ENCODE measurements at places on chromosomes 16 and 17.

GRCh38 chr17:81419886-81420768 is 24.9 kb downstream of the BAHCC1 start:
- DNase-seq = no peak

GRCh38 chr17:31527606-31528005 is 136.1 kb downstream of the RAB11FIP4 start:
- DNase-seq = no peak

GRCh38 chr16:53769185-53769584 is 65.2 kb downstream of the FTO start:
- no peak for DNase-seq

DNA sequence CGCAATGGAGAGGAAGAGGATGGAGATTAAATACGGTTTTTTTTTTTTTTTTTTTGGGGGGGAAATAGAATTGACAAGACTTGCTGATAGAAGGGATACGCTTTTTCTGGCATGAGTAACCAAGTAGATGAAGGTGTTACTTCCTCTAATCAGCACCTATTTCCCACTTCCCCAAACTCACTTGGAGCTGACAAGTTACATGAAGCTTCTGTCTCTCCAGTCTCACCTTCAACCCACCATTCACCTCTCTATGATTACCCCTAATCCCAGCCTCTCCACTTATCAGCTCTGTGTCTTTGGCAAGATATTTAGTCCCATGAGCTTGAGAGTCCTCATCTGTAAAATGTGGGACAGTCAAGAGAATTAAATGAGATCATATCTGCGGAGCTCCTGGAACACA is 185.9 kb upstream of the HS3ST3A1 start:
- no peak for DNase-seq

DNA sequence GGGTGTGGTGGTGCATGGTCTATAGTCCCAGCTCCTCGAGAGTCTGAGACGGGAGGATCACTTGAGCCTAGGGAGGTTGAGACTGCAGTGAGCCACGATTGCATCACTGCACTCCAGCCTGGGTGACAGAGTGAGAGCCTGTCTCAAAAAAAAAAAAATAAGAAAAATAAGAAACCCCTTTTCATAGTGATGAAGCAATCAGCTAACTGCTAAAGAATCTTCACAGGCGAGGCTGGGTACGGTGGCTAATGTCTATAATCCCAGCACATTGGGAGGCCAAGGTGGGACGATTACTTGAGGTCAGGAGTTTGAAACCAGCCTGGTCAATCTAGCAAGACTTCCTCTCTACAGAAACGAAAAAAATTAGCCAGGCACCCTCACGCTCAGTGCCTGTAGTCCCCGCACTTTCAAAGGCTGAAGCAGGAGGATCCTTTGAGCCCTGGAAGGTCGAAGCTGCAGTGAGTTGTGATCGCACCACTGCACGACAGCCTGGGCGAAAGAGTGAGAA is 760 bp downstream of the SLFN12L start:
- DNase-seq = no peak

DNA sequence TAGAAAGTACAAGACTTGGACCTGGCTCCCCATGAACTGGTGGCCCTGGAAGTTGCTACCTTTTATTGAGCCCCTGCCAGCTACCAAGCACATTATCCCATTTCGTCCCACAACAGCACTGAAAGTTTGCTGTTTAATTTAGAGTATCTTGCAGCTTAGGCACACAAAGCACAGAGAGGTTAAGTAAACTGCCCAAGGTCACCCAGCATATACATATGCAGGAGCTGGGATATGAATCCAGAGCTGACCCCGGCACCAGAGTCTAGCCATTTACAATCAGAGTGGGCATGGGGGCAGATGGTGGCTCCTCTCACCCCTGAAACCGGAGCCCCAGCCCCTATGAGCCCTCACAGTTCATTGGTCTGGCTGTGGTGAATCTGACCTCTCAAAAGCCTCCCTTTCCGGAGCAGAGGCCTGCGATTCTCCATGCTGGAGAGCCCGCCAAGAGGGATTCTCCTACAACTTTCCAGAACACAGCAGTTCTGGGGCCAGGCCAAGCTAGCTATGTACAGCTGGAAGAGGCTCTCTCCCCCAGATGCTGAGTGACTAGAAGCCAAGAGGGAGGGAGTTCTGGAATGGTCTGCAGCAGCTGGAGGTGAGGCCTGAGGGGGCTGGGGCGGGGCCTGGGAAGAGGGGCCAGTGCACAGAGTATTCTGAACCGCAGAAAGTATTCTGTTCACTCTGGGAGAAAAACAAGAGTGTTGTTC is 58.3 kb downstream of the SREBF1 start:
- DNase-seq = no peak

GRCh38 chr17:80212962-80213642 is 7.0 kb downstream of the SGSH start:
- no peak for DNase-seq

DNA sequence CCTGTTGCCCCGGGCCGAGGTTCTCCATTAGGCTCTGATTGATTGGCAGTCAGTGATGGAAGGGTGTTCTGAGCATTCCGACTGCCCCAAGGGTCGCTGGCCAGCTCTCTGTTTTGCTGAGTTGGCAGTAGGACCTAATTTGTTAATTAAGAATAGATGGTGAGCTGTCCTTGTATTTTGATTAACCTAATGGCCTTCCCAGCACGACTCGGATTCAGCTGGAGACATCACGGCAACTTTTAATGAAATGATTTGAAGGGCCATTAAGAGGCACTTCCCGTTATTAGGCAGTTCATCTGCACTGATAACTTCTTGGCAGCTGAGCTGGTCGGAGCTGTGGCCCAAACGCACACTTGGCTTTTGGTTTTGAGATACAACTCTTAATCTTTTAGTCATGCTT is 74.2 kb downstream of the HAPSTR1 start:
- DNase-seq = no peak
